ENCODE measurements at places on chromosomes 12 and 14.

DNA sequence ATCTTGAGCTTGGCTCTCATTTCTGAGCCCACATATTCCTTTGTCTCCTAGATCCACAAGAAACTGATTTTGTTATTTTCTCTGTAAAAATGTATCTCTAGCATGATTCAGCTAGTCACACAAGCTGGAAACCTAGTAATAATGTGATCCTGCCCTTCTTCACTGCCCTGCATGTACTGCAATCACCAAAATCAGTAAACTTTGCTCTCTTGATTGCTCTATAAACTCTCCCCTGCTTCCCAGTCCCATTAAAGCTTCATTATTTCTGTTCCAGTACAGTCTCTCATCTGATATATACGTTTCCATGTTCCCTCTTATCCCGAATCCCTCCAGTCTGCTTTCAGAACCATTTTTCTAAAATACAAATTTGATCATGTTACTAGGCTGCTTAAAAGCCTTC, 166.5 kb downstream of the MSRB3 start:
- DNase-seq = no peak

GRCh38 chr12:51954561-51955361, 3.3 kb downstream of the ACVR1B start:
- DNase-seq = no peak

DNA sequence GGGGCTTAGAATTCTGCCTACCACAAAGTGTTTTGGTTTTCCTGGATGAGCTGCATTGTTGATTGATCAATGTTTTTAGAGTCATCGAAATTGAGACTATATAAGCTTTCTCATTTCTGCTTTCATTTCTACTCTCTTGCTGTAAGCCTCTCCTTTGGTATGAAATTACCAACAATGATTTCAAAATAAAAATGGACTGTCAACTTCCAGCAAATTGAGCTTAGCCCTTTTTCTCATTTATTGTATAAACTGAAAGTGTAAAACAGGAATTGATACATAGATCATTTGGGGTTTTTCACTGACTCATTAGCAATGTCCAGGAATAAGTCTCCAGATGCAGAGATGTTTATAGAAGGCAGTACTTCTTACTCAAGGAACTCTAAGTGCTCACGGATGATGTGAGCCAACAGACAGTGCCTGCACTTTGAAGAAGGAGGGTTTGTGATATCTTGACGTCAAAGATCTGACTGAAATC, 20.0 kb upstream of the PCNX1 start:
- DNase-seq = no peak

DNA sequence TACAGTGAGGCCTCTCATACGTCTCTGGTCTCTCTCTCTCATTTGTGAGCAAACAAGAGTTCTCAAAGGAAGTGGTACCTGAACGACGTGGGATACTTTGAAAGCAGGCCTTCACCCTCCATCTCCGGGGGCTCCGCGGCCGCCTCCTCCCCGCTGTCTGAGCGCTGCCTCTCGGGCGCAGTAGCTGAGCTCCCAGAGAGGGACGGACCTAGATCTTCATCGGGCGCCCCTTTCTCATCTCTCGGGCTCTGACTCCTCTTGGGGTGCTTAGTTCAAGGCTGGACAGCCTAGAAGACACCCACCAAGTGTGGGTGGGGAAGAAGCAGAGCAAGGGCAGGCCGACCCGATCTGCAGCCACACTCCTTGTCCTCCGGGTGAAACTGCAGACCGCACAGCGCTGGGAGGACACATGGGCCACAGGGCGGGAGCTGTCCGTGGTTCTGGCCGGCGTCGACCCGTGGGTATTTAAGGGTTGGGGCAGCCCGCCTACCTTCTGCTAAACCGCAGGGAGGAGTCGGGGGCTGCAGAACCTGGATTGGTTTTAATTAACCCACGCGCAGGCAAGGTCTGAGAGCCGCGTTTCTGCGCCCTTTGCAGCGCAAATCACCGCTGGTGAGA, 92.7 kb downstream of the PAH start:
- no peak for DNase-seq

- no peak for DNase-seq
Measured at GRCh38 chr12:56020423-56021184, at the start of gene IKZF4. Gene IKZF4 (plus strand): TSS chr12:56021043. CDS start chr12:56021494, 451 bp downstream.

- DNase-seq = no peak
Measured at GRCh38 chr14:98290596-98290995, 981.4 kb downstream of the BCL11B start.

DNA sequence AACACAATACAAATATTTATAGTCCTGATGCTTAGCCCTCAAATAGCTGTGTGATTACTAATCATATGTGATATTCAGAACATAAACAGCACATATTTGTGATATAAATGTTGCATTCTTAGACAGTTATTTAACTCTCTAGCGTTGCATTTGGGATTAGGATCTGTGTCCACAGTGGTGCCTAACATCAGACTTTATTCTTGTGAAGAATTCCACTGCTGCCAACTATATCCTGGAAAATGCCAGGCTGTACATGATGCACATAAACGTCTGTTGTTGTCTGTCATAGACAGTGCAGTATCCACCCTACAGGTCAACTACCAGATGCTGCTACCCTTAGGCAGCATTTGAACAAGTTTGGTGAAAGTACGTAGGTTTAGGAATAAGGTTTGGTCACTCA, 39.0 kb downstream of the SLC38A4 start:
- DNase-seq = no peak

- DNase-seq = no peak
Measured at GRCh38 chr12:114269153-114269552, 136.8 kb downstream of the TBX5 start.

GRCh38 chr12:80715713-80716249, 931 bp upstream of the MYF5 start:
- no peak for DNase-seq

- DNase-seq = no peak
Measured at GRCh38 chr12:67714648-67715047, 66.1 kb downstream of the DYRK2 start.

DNA sequence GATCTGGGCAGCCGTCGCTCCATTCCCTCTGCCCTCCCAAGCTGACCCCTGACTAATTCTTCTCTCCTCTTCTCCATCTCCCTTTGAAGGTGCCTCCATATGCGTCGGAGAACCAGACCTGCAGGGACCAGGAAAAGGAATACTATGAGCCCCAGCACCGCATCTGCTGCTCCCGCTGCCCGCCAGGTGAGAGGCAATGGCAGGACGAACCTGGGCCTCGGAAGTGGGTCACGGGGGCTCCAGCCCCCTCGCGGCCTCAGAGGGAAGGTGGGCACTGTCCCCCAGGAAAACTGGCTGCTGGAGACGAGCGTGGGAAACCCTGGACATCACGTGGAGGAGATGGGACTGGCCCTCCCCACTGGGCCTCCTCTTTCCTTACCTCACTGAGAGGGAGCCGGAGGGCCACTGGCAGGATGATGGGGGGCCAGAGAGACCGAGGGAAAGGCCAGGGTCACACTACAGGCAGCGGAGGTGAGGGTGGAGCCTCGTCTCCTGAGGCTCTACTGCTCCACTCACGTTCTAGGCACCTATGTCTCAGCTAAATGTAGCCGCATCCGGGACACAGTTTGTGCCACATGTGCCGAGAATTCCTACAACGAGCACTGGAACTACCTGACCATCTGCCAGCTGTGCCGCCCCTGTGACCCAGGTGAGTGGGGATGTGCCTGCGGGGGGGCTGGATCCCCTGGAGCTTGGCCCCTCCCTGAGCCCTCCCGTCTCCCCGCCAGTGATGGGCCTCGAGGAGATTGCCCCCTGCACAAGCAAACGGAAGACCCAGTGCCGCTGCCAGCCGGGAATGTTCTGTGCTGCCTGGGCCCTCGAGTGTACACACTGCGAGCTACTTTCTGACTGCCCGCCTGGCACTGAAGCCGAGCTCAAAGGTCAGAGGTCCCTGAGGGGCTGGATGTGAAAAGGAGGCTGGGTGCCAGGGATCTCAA, 806 bp downstream of the LTBR start:
- no peak for DNase-seq

- DNase-seq = no peak
Measured at GRCh38 chr14:34951286-34951685, 31.5 kb upstream of the SRP54 start.

GRCh38 chr12:53208877-53209463, 1.9 kb upstream of the ITGB7 start:
- peak; percentile 73 for DNase-seq

DNA sequence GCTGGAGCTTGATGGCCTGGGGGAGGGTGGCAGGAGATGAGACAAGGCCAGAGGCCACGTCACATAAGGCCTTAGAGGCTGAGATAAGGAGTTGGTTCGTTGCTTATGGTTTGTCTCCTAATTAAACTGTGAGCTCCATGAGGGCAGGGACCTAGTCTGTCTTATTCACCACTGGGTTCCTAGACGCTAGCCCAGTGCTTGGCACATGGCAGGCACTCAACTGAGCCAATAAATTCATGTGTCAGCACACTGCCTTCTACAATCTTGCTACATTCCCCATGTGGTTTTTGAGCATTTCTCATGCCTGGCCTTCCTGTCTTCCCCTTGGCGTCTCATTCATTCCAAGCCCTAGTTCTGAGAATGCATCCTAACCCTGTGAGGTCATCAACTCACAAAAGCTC, 92.5 kb upstream of the MED13L start:
- no peak for DNase-seq

- DNase-seq = no peak
Measured at GRCh38 chr12:75564398-75564797, 53.0 kb upstream of the KRR1 start.

- DNase-seq = no peak
Measured at GRCh38 chr12:92485351-92486348, 217.1 kb upstream of the PLEKHG7 start.

GRCh38 chr12:26338586-26339572, 143.5 kb downstream of the SSPN start:
- no peak for DNase-seq

- DNase-seq = peak; percentile 5
Measured at GRCh38 chr12:11836282-11837151, 187.0 kb downstream of the ETV6 start.

DNA sequence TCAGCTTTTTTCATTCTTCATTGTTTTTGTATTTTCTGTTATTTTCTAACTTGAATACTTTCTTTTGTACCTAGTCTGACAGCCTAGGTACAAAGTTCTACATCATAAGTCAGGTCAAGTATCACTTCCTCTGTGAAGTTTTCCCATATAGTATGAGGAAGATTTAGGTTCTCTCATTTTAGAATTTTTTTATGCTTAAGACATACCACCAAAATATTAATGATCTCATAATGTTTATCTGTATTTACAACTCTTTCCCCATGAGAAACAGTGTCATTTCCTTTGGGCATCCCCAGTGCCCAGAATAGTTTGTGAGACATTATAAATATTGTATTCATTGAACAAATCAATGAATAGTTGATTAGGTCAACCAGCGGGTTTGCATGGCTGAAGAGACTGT, 3.1 kb upstream of the ATF7IP start:
- DNase-seq = no peak

- no peak for DNase-seq
Measured at GRCh38 chr14:97218691-97219430, 421.7 kb downstream of the VRK1 start.

DNA sequence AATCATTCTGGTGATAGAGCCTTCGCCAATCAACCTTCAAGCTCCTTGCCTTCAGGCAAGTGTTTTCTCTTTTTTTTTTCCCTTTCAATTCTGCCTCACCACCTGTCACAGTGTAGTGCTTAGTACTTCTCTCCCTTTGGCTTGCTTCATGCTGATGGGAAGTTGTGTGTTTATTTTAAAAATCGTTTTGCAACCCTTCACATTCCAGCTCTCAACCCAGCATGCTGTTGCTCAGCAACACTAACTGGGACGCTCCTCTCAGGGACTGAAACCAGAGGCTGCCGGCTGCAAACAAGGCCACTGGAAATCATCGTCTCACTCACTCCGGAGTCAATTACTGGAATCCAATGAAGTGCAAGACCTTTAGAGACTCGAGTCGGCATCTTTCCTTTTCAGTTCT, 342.7 kb downstream of the PRKD1 start:
- DNase-seq = no peak

GRCh38 chr14:72254937-72255472, 322.8 kb downstream of the RGS6 start:
- no peak for DNase-seq

DNA sequence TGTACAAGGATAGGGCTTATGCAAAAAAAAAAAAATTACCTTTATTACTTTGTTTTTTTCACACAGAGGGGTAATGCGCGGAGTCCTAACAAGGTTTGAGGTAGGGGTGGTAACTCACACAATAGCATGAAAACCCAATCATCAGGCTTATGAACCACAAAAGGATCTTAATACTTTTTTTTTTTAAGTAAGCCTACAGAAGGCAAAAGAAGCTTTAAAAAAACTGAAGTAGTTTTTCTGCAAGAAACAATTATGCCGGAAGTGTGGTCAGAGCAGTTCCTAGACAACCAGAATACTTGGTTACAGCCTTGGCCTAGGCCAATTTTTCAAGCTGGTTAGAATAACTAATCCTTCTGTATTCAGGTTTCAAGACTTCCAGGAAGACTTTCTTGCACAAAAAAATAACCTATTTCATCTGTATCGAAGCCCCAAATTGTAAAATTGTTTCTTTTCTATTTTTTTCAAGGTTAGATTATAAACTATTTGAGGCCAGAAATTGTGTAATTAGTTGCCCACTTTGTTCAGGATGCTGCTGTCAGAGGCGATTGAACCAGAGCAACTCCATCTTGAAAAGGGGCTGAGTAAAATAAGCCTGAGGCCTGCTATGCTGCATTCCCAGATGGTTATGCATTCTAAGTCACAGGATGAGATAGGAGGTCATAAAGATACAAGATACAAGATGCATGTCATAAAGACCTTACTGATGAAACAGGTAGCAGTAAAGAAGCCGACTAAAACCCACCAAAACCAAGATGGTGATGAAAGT, 1.8 kb upstream of the GNS start:
- DNase-seq = no peak

- DNase-seq = peak; percentile 53
Measured at GRCh38 chr12:124545508-124546418, 21.6 kb downstream of the NCOR2 start.

- no peak for DNase-seq
Measured at GRCh38 chr12:69252033-69252432, 12.7 kb downstream of the CPSF6 start.

- DNase-seq = no peak
Measured at GRCh38 chr14:32560209-32560857, 231.2 kb downstream of the AKAP6 start.

DNA sequence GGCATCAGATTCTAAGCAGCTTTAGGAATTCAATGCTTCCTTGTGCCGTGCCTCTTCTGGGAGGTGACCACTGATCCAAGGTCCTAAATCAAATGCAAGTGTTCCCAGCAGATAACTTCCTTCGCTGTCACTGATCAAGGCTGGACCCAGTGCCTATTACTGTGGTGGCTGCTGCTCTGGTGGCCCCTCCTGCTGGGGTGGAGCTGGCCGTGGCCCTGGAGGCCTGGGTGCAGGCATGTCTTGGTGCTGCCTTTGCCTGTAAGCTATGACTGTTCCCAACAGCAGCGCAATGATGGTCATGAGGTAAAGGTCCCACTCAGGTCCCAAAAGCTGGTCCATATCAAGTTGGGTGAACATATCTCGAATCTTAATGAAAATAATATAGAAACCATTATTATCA, 56.8 kb downstream of the SEL1L start:
- no peak for DNase-seq

DNA sequence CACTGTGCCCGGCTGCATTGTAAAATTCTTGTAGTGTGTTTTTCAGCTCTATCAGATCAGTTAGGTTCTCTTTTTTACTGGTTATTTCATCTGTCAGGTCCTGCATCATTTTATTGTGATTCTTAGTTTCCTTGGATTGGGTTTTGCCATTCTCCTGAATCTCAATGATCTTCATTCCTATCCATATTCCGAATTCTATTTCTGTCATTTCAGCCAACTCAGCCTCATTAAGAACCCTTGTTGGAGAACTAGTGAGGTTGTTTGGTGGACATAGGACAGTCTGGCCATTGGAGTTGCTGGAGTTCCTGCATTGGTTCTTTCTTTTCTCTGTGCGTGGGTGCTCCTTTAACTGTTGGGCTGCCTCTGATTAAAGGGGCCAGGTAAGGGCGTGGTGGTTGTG, 5.6 kb upstream of the C1S start:
- no peak for DNase-seq
